CD4-positive, alpha-beta T cell treated with Interleukin-17A for 1 hour (primary cell): ENCODE measurements at places on chromosomes 6 and 20.

DNA sequence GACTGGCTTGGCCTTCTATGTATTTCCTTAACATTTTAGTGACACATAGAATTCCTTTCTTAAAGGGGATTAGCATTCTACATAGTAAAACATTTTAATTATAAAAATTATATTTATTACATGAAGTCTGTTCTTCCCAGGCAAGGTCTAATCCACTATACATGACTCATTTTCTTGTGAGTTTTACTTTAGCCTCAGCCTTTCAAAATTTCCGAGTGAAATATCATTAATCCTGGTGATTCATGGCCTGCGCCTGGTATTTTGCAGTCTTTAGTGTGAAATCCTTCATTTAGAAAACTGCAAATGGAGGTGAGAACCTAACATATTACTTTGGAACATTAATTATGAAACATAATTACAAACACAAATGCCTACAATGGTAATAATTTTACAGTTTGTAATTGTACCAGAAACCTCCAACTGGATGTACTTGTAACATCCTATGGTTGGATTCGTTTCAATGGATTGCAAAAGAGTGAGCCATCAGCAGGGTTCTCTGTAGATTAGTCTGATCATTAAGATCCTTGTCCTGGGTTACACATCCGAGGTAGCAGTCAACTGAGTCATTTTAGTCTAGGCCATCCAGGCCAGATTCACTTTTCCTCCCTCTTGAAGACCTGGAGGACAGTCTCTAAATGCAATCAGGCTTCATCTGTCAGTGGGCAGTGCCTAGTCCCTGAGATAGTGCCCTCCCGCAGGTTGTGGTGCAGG, 272.0 kb downstream of the PACRG start:
- DNase-seq: no peak

GRCh38 chr20:22382742-22383141, 201.6 kb downstream of the FOXA2 start:
- DNase-seq: no peak

DNA sequence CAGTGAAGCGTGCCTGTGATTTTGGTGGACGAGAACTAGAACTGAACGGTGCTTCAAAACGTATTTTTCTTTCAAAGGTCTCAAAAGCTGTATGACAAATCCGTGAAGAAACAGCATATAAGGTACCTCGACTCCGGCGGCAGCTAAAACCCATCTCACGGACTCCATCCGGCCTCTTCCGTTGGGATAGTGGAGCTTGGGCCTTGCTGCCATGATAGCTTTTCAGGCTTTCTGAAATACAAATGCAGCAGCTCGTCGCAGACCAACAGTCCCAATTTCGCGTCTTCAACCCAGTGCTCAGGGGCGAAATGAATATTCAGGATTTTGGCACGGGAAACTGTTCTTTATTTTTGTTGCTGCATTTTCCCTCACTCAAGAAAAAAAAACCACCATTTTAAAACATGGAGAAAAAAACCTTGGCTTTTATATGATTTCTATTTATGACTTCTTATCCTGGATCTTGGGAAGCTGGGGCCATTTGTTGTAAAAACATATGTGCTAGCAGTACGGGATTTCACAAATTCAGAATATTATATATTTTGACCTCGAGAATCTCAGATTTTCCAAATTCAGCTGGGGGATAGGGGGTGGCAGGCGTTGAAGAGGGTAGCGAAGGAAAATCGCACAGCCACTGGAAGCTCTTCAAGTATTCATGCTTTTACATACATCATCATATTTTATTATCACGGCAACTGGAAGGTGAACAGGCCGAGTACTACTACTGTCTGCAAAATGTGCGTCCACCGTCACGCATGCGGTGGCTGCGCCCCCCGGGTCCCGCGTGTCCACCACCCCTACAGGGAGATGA, 849 bp downstream of the GSTA4 start:
- no peak for DNase-seq

- no peak for DNase-seq
Measured at GRCh38 chr6:134675110-134676054, 274.5 kb downstream of the ALDH8A1 start.

DNA sequence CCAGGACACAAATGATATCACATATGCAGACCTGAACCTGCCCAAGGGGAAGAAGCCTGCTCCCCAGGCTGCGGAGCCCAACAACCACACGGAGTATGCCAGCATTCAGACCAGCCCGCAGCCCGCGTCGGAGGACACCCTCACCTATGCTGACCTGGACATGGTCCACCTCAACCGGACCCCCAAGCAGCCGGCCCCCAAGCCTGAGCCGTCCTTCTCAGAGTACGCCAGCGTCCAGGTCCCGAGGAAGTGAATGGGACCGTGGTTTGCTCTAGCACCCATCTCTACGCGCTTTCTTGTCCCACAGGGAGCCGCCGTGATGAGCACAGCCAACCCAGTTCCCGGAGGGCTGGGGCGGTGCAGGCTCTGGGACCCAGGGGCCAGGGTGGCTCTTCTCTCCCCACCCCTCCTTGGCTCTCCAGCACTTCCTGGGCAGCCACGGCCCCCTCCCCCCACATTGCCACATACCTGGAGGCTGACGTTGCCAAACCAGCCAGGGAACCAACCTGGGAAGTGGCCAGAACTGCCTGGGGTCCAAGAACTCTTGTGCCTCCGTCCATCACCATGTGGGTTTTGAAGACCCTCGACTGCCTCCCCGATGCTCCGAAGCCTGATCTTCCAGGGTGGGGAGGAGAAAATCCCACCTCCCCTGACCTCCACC, 42.2 kb downstream of the SIRPA start:
- DNase-seq: no peak

DNA sequence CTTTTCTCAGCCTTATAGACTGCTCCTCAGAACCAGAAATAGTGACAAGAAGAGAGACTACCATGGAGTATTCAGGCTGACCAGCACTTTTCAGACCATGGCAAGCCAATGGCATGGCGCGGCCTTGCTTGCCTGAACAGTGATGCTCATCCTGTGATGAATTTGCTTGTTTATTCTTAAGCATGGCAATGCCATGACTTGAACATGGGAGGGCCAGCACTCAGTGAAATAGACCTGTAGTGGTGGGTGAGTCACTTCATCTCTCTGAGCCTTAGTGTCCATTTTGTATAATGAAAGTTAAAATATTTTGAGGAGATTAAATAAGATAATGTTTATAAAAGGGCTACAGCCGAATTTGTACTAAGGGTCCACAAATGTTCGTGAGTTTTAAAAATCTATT, 79.1 kb downstream of the LRRC1 start:
- no peak for DNase-seq

GRCh38 chr6:128443553-128443952, 76.8 kb downstream of the PTPRK start:
- DNase-seq: no peak

DNA sequence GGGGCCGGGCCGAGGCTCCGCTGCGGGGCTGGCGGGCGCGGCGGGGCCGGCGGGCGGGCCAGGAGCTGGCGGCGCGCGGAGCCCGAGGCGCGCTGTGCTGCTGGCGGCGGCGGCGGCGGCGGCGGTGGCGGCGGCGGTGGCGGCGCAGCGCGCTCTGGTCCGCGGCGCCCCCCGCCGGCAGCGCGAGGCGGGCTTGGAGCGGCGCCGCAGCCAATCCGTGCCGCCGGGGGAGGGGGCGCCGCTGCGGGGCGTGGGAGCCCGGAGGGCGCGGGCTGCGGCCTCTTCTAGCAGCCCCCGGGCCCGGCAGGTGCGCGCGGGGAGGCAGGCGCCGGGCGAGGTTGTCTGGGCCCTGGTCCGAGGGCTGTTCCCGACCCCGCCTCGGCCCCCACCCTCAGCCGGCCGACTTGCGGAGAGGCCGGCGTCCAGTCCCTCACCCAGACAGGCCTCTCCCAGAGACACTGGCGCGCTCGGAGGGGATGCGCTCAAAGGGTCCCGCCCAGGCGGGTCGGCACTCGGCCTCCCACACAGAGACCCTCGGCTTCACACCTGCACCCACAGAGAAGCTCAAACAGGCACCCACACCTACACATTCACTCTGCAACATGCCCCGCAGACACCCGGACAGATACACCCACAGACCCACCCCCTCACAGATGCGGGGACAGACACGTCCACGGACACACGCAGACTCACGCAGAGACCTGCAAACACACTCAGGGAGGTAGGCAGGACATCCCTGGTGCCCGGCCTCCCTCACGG, at the start of gene RIMS4:
Gene RIMS4, minus strand, starts transcription at position 156 of the 759 bp plus-strand sequence. CDS start 275 bp downstream, outside the sequence.
- no peak for DNase-seq

- DNase-seq: no peak
Measured at GRCh38 chr20:1242530-1242929, 16.7 kb downstream of the RAD21L1 start.

DNA sequence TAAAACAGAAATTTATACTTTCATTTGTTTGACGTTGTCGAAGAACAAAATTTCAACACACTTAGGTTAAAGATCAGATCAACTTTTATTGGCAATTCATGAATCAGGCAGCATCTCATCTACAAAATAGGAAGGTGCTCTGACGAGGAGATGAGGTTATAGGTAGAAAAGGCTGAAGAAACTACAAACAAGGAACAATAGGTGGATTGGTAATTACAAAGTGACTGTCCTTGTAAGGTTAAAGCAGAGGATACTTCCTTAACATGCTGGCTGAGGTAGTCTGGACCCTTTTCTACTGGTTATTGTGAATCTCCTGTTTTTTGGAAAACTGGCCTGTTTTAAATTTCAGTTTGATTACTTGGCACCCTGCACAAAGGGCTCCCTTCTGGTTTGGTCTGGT, 32.5 kb upstream of the TRIM27 start:
- DNase-seq: no peak

DNA sequence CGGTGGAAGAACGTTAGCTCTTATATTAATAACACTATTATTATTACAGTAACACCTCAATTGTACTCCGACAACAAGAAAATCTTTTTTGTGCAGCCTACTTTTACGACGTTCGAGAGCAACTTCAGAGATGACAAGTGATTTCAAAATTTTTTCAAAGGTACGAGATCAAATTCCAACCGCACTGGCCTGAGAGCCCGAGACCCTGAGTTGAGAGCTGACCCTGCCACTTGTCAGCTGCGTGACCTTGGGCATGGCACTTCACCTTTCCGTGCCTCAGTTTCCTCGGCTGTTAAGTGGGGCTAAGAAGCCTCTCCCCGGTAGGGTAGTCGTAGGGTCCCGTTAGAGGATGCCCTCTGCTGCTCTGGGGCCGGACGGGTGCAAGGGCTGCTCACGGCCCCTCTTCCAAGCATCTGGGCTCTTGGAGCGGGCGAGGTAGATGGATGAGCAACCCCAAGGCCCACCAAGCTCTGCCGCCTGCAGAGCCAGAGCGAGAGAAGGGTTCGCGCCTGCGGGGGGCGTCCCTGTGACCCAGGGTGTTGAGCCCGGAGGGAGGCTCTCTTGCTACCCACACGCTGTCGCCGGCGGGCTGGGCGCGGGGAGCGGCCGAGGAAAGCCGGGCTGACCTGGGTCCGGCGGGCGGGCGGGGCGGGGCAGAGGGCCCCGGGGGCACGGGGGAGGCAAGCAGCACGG, 510 bp downstream of the NDRG3 start:
- no peak for DNase-seq

- DNase-seq: no peak
Measured at GRCh38 chr20:16350465-16350864, 222.8 kb downstream of the KIF16B start.
